HCT116 (cell line): ENCODE measurements at places on chromosomes 12 and 14. TPM values are rescaled to one million over a fixed set of nuclear protein-coding genes. Genes with fewer than 3 reads are reported as not detected.

The RFX4 gene
- not detected for total RNA-seq

The ANGEL1 gene
- total RNA-seq = 20.6 TPM

DNA sequence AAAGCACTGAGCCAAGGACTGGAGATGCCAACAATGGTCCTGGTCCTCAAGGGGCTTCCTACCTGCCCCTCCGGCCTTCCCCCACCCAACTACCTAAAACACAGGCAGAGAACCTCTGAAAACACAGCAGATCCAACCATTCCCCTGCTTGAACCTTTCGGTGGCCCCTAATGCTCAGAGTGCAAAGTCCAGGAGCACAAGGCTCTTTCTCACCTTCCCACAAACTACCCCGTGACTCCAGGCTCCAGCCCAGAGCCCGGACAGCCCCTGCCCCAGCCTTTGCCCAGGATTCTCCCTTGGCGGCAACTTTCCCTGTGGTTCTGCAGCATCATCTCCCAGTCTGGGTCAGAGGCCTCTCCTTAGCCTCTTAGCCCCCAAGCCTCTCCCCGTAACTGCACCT, 1.6 kb upstream of the CD9 start:
- DNase-seq = no peak

GRCh38 chr14:58488550-58488949, 61.0 kb downstream of the KIAA0586 start:
- no peak for DNase-seq

GRCh38 chr12:42854826-42855225, 265.3 kb upstream of the PRICKLE1 start:
- no peak for DNase-seq

DNA sequence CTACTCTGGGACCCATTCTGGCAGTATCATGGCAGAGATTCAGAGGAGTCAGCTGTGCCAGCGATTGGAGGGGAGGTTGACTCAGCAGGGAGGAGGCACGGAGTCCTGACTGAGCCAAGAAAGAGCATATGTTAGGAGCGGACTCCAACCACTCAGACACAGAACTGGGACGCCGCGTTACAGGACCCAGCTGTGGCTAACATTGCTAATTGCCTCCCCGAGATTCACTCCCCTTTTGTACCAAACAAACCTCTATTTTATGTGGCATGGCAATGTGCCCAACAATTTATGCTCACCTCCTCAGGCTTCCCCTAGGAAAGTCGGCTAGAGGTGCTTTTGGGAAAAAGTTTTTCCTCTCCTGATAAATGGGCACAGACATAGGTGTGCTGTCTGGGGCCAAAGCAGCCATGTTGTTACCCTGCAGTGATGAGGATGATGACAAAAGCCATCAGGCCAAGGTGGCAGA, 15.2 kb upstream of the CLIP1 start:
- DNase-seq = no peak

GRCh38 chr14:100529561-100530031, 57.6 kb downstream of the BEGAIN start:
- DNase-seq = no peak

- no peak for DNase-seq
These were observed 5.9 kb upstream of the VCPKMT start for GRCh38 chr14:50122291-50122690.

DNA sequence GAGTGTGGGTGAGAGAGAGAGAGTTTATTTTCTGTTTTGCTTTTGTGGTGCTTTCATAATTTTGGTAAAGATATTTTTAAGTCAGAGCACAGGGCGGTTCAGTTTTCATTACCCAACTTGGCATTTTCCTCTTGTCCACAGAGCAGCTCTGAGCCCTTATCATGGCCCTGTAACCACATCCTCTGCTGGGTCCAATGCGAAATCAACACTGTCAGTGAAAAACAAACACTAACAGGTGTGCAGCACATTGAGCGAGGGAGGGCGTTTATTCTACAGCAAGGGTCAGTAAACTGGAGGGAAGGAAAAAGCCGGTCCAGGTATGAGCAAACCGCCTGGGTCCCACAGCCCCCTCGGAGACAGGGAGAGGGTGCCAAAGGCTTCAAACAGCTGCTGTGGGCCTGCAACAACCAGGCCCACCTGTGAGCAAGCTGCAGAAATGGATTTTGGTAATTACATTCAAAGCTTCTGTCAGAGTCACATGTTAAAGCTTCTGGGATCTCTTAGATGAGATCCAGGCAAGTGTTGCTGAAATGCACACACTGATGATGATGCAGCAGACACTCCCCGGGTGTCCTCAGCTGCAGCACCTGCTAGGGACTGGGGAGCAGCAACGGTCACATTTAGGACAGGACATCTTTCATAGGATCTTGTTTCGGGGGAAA, 132.7 kb upstream of the DYRK2 start:
- DNase-seq = no peak
